ENCODE measurements at places on chromosomes 16 and 17.

GRCh38 chr16:10240854-10241613, 58.8 kb upstream of the GRIN2A start:
- no peak for DNase-seq

DNA sequence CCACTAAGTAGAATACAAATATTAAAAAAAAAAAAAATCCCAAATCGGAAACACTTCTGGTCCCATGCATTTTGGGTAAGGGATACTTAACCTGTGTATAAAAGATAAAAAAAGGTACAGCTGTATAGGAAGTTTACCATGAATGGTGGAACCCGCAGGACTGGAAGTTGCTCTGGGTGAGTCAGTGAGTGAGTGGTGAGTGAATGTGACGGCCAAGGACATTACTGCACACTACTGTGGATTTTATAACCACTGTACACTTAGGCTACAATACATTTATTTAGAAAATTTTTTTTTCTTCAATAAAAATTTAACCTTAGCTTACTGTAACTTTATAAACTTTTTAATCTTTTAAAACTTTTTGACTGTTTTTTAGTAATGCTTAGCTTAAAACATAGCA, 71.3 kb upstream of the BCAR1 start:
- no peak for DNase-seq

DNA sequence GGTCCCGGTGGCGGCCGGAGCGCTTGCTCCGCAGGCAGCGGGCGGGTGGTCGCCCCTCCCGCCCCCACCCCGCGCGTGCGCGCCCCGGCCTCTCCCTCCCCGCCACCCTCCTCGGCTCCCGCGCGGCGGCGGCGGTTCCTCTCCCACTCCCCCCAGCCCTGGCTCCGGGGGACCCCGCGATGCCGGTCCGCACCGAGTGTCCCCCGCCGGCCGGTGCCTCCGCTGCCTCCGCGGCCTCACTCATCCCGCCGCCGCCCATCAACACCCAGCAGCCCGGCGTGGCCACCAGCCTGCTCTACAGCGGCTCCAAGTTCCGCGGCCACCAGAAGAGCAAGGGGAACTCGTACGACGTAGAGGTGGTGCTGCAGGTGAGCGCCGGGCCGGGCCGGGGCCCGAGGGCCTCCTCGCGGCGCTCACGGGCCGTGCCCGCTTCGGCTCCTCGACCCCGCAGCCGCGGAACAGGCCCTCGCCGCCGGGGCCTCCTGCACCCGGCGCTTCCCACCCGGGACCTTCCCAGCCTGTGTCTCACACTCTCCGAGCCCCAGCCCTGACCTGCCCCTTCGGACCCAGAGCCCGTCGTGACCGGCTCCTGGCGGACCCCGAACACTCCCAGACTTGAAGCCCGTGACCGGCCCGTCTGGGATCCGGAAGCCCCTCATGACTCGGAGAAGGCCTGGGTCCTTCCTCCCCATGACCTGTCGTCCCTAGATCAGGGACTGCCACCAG, 490 bp downstream of the GID4 start:
- DNase-seq: no peak

- no peak for DNase-seq
Measured at GRCh38 chr16:57325458-57325857, 33.1 kb upstream of the CCL22 start.

GRCh38 chr17:38451030-38451839, 23.0 kb downstream of the ARHGAP23 start:
- DNase-seq: no peak
